ENCODE measurements at places on chromosomes 2 and 18.

DNA sequence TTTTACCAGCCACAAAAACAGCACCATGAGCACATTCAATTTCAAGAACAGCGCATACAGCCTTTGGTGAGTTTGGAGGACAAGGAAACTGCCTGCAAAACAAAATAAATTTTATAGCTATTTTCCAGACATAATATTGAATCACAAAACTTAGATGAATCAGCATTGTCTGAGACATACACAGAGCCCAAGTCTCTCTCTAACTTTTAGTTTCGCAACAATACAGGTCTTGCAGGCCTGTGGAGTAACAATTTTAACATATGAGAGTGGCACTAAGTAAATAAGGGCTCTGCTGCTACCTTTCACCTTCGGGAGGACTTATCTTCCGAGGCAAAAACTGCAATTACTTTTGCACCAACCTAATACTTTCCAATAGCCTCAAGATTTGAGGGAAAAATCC lies 56.1 kb upstream of the PEX13 start:
- no peak overlapping the region for H3K27ac ChIP-seq
- H3K27me3 ChIP-seq: no peaks in the 10 kb centered on the region
- peaks cover 18% of the 10 kb centered on the region for H3K4me1 ChIP-seq
- DNase-seq: no peak

- H3K27ac ChIP-seq: no peak overlapping the region
- no peaks in the 10 kb centered on the region for H3K27me3 ChIP-seq
- no peak overlapping the region for H3K4me3 ChIP-seq
- no peak for DNase-seq
- peaks cover 15% of the 10 kb centered on the region for H3K4me1 ChIP-seq
- H3K36me3 ChIP-seq: peaks cover 39% of the 10 kb centered on the region
Measured at GRCh38 chr18:13473751-13474150, 252.6 kb downstream of the FAM210A start.

DNA sequence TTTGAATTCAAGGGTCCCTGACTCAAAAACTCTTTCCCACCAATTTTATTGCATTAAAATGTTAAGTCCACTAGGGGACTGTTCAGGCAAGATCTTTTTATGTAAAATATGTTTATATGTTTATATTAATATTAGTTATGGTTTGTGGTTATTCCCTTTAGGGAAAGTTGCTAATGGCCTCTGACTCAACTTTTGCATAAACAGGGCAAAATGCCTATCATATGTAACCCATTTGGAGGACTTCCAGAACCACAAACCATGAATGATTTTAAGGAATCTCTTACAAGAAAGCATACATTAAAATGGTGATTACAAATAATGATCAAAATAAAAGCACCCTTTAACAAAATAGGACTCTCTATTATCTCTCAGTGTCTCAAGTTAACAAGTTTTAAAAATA lies 1484.5 kb upstream of the ZEB2 start:
- H3K4me3 ChIP-seq: no peak overlapping the region
- no peaks in the 10 kb centered on the region for H3K36me3 ChIP-seq
- H3K4me1 ChIP-seq: no peaks in the 10 kb centered on the region
- no peak overlapping the region for H3K27ac ChIP-seq
- no peaks in the 10 kb centered on the region for H3K27me3 ChIP-seq
- DNase-seq: no peak

GRCh38 chr2:64260093-64260803 lies 116.0 kb upstream of the PELI1 start:
- no peak for DNase-seq
- peaks cover 5% of the 10 kb centered on the region for H3K4me1 ChIP-seq
- H3K27ac ChIP-seq: peak overlapping the region; percentile 53
- no peaks in the 10 kb centered on the region for H3K36me3 ChIP-seq

- no peaks in the 10 kb centered on the region for H3K4me1 ChIP-seq
- no peak overlapping the region for H3K4me3 ChIP-seq
- H3K27me3 ChIP-seq: peaks cover 26% of the 10 kb centered on the region
- H3K27ac ChIP-seq: no peak overlapping the region
- H3K36me3 ChIP-seq: no peaks in the 10 kb centered on the region
Measured at GRCh38 chr2:55918856-55919255, 4.7 kb downstream of the EFEMP1 start.

- H3K27ac ChIP-seq: no peak overlapping the region
- DNase-seq: no peak
- H3K36me3 ChIP-seq: no peaks in the 10 kb centered on the region
Measured at GRCh38 chr18:12076424-12077140, 17.1 kb upstream of the ANKRD62 start.

- no peak overlapping the region for H3K4me3 ChIP-seq
- no peak for DNase-seq
- no peaks in the 10 kb centered on the region for H3K27me3 ChIP-seq
- no peaks in the 10 kb centered on the region for H3K36me3 ChIP-seq
- no peak overlapping the region for H3K27ac ChIP-seq
Measured at GRCh38 chr18:60984510-60984909, 348.7 kb upstream of the CDH20 start.

GRCh38 chr2:43303889-43304288 lies 77.5 kb upstream of the ZFP36L2 start:
- DNase-seq: no peak
- H3K27ac ChIP-seq: no peak overlapping the region
- peaks cover 31% of the 10 kb centered on the region for H3K4me1 ChIP-seq
- no peaks in the 10 kb centered on the region for H3K27me3 ChIP-seq

DNA sequence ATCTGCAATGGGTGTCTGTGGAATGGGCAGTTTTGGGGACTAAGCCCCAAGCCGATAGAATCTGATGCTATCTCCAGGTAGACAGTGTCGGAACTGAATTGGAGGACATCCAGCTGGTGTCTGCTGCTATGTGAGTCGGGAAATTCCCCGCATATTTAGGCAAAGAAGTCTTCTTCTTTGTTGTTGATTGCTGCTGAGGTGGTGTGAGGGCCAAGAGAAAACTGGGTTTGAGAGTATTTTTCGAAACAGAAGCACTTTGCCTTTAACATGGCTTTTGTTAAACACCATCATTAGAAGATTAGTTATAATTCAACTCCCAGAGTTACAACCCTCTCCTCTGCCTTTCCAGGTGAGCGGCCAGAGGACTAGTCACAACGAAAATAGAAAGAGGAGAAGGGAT lies 49.4 kb upstream of the ACTR3 start:
- H3K36me3 ChIP-seq: peaks cover 9% of the 10 kb centered on the region
- no peaks in the 10 kb centered on the region for H3K4me1 ChIP-seq
- no peak overlapping the region for H3K4me3 ChIP-seq

GRCh38 chr2:74593826-74594772 lies 39.6 kb downstream of the DOK1 start:
- peaks cover 36% of the 10 kb centered on the region for H3K27me3 ChIP-seq
- no peaks in the 10 kb centered on the region for H3K4me1 ChIP-seq
- H3K4me3 ChIP-seq: no peak overlapping the region
- H3K27ac ChIP-seq: no peak overlapping the region
- no peaks in the 10 kb centered on the region for H3K36me3 ChIP-seq

DNA sequence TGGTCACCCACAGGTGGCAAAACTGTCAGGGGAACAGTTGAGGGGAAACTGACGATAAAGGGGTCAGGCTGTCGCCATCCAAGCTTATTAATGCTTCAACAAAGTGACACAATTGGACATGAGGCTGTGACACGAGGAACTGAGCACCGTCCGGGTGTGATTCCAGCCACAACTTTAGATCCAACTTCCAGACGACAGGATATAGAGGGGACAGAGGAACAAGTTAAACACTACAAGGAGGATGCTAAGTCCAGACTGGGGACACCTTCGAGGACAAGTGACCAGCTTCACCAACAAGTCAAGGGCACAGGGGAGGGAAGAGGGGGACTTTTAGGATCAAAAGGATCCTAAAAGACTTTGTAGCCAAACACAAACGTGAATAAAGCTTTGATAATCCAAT lies 23.8 kb downstream of the BOK start:
- H3K27ac ChIP-seq: no peak overlapping the region
- DNase-seq: no peak
- peaks cover 51% of the 10 kb centered on the region for H3K36me3 ChIP-seq
- H3K4me1 ChIP-seq: no peaks in the 10 kb centered on the region

DNA sequence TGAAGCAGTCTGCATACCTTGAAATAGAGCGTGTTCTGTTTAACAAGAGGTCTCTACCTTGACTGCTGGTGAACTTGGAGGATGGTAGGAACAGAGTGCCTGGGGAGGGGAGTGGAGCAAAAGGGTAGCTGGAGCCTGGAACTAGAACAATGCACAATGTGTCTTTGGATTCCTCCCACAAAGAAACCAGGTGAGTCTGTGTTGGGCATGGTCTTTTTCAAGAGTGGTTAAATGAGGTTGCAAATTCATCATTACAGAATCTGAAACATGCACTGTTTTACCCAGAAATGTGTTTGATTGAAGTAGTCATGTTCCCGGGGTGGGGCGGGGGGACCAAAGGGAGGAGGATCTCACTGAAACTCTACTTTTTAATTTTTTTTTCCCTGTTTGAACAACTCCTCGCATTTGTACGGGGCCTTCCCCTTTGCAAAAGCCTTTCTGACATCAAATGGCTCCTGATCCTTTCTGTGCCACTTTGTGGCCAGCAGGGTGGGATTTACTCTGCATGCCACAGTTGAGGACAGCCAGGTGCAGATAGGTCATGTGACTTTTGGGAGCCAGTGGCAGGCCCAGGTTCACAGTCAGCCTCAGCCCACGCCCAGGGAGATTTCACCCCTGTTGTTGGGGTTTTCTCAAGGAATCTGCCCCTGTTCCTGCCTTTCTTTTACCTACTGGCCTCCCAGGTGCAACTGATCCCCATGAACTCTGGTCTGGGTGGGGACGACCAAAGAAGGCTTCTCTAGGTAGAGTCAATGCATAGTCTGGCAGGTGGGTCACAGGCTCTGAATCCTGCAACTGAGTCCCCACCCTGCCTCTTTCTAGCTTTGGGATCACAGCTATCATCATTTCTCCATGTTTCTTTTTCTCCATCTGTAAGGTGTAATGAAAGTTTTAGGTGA lies 28.2 kb downstream of the MYCN start:
- H3K27me3 ChIP-seq: no peaks in the 10 kb centered on the region
- H3K36me3 ChIP-seq: no peaks in the 10 kb centered on the region
- H3K27ac ChIP-seq: no peak overlapping the region
- peak; percentile 6 for DNase-seq
- H3K4me1 ChIP-seq: peaks cover 19% of the 10 kb centered on the region

DNA sequence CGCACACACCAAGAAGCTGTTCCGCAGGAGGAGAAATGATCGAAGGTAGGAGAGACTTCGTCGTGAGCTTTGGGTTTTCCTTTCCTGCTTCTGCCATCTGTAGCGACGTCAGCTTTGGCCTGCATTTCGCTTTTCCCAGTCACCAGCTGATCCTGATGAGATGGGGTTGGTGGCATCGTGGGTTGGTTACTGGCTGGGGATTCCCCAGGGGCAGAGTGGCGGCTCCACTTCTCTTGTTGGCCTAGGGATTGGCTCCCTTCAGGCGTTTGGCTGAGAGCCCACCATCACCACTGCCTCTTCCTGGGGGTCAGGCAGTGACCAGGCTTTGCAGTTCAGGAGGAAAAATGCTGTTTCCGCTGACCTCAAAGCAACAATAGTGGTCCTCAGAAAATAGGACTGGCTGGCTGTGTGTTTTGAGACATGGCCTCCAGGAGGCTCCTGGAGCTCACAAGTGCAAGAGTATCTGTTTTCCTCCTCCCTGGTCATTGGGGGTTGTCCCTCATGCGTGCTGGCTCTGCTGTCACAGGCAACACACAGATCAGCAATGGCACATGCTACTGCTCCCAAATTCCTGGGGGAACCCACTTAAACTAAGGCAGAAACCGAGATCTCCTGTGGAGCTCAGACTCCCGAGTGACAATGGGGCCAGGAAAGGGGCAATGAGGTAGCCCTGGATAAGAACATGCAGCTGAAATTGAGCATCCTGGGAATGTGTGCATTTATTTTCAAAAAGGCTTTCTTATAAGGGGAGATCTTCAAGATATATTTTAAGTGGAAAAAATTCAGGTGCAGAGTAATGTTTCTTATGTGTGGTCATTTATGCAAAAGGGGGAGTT lies 173.0 kb downstream of the CTIF start:
- H3K36me3 ChIP-seq: no peaks in the 10 kb centered on the region
- no peak for DNase-seq
- no peaks in the 10 kb centered on the region for H3K27me3 ChIP-seq
- H3K4me1 ChIP-seq: peaks cover 3% of the 10 kb centered on the region

GRCh38 chr2:237577458-237577857 lies 11.1 kb downstream of the PRLH start:
- no peaks in the 10 kb centered on the region for H3K36me3 ChIP-seq
- H3K27me3 ChIP-seq: no peaks in the 10 kb centered on the region
- no peak overlapping the region for H3K27ac ChIP-seq
- DNase-seq: no peak

DNA sequence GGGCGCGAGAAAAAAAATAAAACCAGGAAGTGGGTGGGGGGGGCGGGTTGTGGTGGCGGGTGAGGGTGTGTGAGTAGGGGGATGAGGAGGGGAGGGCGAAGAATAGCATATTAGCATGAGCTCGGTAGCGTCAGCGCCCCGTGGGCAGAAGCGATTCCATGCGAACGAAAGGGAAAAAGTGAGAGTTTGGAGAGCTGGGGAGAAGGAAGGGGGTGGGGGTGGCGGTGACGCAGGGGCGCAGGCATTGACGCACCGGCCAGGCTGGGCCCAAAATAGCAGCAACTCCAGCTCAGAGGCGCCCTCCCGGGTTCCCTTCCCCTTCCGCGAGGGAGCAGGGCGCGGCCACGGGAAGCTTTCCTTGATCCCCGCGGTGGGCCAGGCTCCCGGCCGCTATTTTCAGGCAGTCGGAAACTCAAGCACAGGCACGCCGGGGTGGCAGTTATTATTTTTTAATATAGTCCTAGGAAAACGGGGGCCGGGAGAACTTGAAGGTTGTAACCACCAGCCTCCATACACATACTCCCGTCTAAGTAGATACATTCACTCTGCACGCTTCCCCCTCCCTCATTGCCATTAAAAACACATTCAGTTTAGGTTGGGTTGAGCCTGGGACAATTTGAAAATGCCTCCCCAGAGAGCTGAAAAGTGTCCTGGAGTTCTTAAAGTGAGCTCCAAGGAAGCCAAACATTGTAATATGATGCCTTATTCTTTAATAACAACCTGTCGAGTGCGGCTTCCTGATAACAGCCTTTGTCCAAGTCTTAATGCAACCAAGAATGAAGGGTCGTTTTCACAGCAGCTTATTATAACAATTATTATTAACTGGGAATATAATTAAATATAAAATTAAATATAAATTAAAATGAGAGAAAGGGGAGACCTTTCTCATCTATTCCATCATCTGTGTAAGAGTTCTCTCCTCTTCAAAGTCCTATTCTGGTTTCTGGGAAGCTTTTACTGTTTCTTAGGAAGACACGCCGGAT lies 2.3 kb upstream of the NR4A2 start:
- H3K27me3 ChIP-seq: peaks cover 23% of the 10 kb centered on the region
- peak; percentile 86 for DNase-seq
- H3K4me1 ChIP-seq: peaks cover 47% of the 10 kb centered on the region
- H3K4me3 ChIP-seq: peak overlapping the region; percentile 88

GRCh38 chr2:54396798-54397197 lies 59.3 kb upstream of the SPTBN1 start:
- no peak for DNase-seq
- no peaks in the 10 kb centered on the region for H3K36me3 ChIP-seq
- no peak overlapping the region for H3K27ac ChIP-seq
- no peak overlapping the region for H3K4me3 ChIP-seq
- peaks cover 5% of the 10 kb centered on the region for H3K4me1 ChIP-seq

DNA sequence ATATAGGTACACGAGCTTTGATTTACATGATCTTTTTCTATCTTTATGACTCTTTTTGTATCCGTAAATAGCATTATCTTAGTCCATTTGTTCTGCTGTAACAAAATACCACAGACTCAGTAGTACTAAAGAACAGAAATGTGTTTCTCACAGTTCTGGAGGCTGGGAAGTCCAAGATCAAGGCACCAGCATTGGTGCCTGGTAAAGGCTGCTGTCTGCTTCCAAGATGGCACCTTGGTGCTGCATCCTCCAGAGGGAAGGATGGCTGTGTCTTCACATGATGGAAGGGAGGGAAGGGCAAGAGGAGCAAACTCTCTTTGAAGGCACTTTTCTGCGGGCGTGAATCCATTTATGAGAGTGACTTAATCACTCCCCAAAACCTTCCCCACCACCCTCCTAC lies 36.0 kb downstream of the EIF5B start:
- no peak overlapping the region for H3K4me3 ChIP-seq
- H3K4me1 ChIP-seq: peaks cover 6% of the 10 kb centered on the region
- H3K36me3 ChIP-seq: peaks cover 73% of the 10 kb centered on the region
- no peaks in the 10 kb centered on the region for H3K27me3 ChIP-seq

Measured in T-helper 2 cell treated with Interferon-gamma antibody and Interleukin-4, amounts not matched to agents 5 μg/mL and 100 μg/mL, for 36 hours (primary cell).